ENCODE measurements at places on chromosomes 2 and 18. TPM values are rescaled to one million over a fixed set of nuclear protein-coding genes. Genes with fewer than 3 reads are reported as not detected.

Gene SH3RF3
- 7.9 TPM for total RNA-seq

Gene NEURL3
- not detected for total RNA-seq

Gene FSHR
- total RNA-seq: not detected

Gene ATOH8
- 23.3 TPM for total RNA-seq

Gene MRPL30
- 34.8 TPM for total RNA-seq

Gene DNMT3A
- total RNA-seq: 16.5 TPM

Gene TLX2
- total RNA-seq: not detected

Gene EHBP1
- 20.4 TPM for total RNA-seq

Gene TMEM150A
- total RNA-seq: 10.1 TPM

Gene TIGD1
- 2.4 TPM for total RNA-seq

DNA sequence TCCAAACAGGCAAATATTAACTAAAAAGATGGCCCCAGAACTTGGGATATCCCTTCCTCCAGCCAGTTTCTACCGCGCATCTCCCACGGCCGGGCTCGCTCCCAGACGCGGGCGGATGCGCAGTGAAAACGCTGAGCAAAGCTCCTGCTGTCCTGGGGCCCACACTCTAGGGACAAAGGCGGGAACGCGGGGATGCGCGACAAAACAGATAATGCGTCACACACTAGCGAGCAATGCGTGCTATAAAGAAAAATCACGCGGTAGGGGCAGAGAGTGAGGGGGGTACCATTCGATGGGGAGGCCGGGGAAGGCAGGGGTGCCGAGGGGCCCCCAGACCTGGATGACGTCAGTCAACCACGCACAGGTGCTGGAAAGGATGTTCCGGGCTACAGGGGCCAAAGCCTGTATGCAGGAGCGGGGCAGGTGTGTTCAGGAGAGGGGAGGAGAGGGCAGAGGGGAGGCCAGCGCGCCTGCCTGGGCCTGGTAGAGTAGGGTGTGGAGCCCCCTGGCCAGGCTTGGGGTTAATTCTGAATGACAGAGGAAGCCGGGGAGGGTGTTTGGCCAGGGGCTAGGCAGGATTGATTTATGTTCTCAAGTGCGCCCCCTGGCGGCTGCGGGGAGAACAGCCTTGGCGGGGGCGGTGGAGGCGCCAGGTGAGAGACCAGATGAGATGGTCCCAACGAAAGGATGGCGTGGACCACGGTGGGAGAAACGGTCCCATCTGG is 14.9 kb upstream of the ITM2C start:
- DNase-seq: peak; percentile 52

- DNase-seq: no peak
Observed at GRCh38 chr18:55144193-55144930, 185.1 kb upstream of the CCDC68 start.

- DNase-seq: no peak
Observed at GRCh38 chr2:96320728-96321622, 4.1 kb upstream of the ITPRIPL1 start.

GRCh38 chr2:11625671-11626070 is 44.3 kb downstream of the NTSR2 start:
- no peak for DNase-seq

DNA sequence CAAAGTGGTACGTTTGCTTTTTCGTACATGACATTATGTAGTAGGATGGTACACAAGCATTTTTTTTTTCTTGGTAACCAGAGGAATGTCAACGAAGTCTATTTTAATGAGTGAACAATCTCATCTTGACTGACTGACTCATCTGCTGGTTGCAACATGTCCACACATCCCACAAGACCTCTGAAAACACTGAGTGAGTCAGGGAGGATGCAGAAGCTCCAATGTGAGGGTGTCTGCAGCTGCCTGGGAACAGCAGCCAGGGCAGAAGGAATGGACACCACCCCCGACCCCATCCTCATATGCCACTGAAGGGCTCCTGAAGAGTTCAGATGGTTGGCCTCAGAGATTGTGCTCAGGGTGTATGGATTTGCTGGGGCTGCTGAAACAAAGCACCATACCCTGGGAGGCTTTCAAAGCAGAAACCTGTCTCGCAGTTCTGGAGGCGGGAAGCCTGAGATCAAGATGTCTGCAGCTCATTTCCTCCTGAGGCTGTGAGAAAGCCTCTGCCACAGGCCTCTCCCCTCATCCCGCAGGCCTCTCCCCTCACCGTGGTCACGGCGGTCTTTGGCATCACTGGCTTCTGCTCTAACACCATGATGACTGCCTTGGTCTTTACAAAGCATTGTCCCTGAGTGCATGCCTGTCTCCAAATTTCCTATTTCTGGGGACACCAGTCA is 124.6 kb downstream of the LRATD1 start:
- no peak for DNase-seq

- DNase-seq: no peak
Observed at GRCh38 chr2:112149194-112149593, 11.0 kb downstream of the FBLN7 start.

DNA sequence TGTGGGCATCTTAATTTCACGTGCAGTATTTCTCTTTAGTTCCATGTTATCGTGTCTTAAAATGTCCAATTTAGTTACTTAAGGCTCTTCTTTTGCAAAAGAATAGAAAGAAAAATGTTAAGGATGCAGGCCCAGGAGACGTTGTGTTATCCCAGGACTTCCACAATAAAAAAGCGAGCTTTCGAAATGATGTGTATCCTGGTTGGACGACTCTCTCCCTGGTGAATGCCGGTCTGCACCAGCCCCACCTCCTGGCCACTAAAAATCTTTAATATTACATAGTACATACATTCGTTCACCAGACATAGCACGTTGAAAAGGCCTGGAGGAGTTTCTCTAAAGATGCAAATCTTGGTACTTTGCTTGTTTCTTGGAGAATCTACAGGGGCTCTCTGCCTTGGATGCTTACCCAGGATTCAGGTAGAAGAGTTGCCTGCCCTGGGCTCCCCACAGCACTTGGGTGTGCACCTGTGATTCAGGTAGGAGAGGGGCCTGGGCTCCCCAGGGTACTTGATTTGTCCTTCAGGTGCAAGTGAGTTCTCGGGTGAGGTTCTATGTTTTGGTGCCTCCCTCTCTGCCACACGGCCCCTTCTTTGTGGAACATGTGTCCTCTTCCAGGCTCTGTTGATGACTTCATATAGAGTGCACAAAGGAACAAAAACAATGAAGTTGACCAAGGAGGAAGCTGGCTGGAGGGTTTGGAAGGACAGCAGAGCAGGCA is 26.6 kb downstream of the TWIST2 start:
- DNase-seq: no peak

DNA sequence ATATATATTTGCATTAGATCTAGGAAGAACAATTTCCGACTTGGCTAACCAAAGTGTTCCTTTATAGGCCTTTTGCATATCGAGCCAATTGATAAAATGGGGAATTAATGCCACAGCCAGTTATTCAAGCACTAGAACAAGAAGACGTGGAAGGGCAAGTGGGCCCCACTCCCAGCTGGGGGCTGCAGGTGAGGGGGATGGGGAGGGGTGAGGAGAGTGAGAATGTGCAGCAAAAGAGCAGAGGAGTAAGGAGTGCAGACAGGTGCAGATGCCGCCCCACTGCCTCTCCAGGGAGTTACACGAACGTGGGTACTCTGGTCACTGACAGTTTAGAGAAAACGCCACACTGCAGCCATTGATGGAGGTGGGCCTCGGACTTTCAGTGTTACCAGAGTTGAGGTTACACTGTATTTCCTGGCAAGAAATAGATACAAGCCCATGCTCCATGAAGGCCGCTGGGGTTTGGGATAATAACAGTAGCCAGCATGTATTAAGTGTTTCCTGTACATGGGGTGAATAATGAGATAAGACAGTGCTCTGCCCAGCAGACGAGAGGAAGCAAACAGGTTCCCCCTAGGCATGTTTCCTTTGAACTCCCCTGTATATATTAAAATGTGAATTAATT is 40.9 kb downstream of the GORASP2 start:
- no peak for DNase-seq

GRCh38 chr2:74481961-74482800 is 617 bp downstream of the CCDC142 start:
- DNase-seq: no peak

GRCh38 chr2:66733364-66733999 is 298.6 kb downstream of the MEIS1 start:
- no peak for DNase-seq

DNA sequence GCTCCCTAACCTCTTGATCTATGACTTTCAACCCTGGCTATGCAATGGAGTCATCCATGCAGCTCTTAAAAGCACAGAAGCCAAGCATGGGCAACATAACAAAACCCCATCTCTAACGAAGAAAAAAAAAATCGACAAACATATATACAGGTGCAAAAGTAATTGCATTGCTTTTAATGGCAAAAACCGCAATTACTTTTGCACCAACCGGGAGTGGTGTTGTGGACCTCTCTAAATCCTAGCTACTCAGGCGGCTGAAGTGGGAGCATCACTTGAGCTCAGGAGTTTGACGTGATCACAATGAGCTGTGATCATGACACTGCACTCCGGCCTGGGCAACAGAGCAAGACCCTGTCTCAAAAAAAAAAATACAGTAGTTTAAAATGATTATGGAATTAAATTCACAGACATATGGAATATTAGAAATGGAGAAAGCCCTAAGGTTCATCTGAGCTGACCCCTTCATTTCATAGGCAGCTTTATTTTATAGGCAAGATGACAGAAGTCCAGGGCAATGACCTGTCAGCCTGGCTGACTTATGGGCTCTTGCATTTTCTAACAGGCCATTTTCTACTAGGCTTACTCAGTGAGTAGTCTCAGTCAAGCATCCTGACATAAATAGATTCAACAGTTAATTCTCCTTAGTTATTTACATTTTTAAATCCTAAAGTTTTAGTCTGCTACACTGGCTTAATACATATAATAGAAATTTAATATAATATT is 183.8 kb downstream of the ANKRD44 start:
- DNase-seq: no peak

- DNase-seq: no peak
Observed at GRCh38 chr2:45883603-45884000, 232.1 kb downstream of the PRKCE start.

DNA sequence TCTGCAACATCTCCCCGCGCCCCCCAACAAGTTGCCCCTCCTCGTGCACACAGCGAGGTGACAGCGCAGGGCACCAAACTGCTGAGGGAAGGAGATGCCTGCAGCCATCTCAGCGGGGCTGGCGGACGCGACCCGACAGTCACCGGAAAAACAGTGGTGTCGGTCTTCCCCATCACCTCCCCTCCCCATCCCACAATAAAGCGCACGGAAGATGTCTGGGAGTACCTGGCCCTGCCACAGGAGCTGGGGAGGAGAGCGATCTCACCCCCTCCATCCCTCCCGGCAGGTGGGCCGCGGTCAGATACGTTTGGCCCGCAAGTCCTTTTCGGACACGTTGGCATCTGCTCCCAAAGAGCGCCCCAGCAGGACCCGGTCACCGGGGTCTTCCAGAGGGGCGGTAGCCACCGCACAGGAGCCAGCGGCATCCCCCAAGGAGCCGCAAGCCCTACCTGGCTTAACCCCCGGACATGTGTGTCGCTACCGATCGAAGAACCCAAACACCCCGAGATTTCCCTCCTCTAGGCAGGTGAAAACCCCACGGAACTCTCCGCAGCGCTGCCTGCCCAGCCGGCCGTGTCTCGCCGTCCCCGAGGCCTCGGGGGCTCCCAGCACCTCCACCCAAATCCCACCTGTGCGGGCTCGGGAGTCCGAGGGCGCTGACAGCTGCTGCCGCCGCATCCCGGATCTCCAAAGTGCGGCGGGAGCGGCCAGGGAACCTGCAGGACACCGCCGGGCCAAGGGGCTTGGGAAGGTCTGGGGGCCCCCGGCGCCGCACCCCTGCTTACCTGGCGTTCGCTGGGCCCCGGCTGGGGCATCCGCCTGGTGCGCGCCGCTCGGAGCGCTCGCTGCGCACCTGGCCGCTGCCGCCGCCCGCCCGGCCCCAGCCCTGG is 657 bp downstream of the ATP8B1 start:
- no peak for DNase-seq

DNA sequence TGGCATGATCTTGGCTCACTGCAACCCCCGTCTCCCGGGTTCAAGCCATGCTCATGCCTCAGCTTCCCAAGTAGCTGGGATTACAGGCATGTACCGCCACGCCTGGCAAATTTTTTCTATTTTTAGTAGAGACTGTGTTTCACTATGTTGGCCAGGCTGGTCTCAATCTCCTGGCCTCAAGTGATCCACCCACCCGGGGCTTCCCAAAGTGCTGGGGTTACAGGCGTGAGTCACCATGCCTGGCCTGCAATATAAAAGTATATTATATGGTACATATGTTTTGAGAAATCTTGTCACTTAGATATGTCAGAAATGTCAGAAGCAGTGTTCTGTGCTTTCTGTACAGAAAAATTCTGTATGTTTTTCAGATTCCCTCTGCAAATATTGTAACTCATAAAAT is 19.2 kb upstream of the XPO1 start:
- no peak for DNase-seq

DNA sequence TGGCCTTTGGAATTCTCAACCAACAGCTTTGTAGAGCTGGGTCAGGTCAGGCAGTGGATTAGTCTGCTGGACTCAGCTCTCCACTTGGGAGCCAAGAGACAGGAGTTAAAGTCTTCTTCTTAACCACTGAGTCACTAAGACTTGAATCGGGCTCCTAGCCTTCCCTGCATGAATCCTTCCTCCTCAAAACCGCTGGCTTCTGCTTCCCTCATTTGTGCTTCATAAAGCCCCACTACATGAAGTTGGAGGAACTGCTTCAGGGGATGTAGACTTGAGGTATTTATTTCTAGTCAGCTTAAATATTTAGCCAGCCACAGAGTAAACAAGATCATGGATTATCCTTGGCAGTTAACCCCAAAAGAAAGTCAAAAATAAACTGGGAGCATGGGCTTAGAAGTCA is 536.3 kb upstream of the TNP1 start:
- no peak for DNase-seq

DNA sequence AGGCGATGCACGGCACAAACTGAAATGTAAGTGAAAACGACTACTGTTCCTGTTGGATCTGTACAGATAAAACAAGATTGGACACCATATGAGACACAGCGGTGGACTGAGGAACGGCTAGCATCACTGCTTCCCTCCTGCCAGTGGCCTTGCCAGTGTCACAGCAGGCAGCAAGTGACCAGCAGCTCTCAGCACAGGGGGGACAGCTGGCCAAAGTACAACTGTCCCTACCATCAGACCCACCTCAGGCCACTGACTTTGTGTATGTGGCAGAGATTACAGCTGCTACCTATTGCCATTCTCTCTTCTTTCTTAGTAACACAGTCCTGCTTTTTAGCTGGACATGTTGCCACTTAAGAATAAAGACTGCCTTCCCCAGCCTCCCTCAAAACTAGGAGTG is 80.0 kb upstream of the SLC66A3 start:
- DNase-seq: no peak

- no peak for DNase-seq
Observed at GRCh38 chr2:152303951-152304350, 31.0 kb upstream of the FMNL2 start.

DNA sequence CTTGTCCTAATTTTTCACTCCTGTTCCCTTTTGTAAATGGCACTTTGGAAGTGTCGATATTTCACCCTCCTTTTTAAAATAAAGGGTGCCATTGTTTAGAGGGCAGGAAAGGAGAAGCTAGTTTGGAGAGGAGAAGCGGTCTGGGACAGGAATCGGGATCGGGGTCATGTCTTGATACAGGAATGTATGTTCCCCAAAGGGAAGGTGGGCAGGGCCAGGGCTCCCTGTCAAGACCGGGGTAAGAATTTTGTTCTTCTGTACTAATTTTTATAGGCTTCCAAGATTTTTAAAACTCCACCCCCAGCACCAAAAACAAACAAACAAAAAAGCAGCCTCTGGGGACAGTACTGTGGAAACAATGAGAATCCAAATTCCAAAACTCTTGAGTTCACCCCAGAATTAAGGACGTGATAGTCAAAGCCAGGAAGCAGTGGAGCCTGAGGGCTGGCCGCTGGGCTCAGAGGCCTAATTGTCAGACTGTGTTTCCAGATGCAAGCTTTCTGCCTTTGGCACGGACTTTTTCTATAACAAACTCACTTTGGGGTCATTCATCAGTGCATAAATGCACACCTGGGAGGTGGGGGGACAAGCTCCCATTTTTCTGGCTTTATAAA is 250.4 kb upstream of the SIX2 start:
- no peak for DNase-seq

Measured in left ventricle myocardium inferior (tissue), 1 donor.